Kidney capillary endothelial cell (primary cell): ENCODE measurements at places on chromosomes 7 and 10.
A peak's percentile ranks its signal among the peaks of the same experiment; 100 is the strongest.

- DNase-seq: no peak
Observed at GRCh38 chr10:11353006-11353896, 258.2 kb downstream of the USP6NL start.

DNA sequence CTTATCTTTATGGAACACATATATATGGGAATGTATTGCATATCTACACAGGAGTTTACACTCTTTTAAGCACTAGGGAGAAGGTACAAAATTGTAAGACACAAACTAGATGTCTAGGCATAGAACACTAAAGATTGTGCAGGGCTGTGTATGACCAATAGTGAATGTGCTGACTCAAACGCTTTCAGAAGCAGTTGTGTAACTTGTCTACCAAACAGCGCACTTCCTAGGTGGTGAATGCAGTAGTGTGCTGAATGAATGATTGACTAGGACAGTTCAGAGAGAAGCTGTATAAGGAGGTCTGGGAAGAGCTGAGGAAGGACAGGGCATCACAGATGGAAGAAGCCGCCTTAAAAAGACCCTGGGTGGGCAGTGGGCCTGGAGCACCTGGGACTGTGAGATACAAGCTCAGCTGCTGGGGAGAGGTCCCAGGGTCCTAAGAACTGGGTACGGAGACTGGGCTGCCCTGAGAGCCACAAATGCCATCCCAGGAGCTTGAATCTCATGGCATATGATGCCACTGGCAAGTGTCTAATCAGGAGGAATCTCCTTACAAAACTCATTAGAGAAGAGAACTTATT, 14.2 kb downstream of the CLRN3 start:
- DNase-seq: no peak

GRCh38 chr7:137992104-137992549, 9.8 kb downstream of the CREB3L2 start:
- DNase-seq: no peak

DNA sequence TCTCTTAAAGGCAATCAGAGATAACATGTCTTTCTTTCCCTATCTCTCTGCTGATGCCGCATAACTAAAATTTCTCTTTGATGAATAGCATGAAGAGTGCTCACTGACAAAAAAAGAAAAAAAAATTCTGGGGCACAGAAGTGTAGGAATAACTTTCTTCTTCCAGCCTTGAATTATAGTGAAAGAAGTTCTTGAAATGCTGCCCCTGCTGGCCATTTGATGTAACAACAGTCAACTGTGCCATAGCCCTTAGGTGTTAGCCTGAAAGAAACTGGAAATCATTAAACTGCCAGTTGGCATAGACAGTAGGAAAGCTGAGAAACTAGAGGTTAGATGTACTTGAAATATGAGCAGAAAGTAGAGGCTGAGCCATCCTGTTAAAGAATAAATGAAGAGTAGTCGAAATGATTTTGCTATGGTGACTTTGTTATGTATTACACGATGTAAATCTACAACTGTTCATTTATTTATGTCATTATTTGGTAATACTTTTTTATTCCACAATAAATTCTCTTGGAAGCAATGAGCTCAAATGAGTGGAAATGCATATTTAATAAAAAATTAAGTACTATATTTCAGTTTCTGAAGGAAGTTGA, 48.3 kb upstream of the FAM171A1 start:
- DNase-seq: peak; percentile 48

DNA sequence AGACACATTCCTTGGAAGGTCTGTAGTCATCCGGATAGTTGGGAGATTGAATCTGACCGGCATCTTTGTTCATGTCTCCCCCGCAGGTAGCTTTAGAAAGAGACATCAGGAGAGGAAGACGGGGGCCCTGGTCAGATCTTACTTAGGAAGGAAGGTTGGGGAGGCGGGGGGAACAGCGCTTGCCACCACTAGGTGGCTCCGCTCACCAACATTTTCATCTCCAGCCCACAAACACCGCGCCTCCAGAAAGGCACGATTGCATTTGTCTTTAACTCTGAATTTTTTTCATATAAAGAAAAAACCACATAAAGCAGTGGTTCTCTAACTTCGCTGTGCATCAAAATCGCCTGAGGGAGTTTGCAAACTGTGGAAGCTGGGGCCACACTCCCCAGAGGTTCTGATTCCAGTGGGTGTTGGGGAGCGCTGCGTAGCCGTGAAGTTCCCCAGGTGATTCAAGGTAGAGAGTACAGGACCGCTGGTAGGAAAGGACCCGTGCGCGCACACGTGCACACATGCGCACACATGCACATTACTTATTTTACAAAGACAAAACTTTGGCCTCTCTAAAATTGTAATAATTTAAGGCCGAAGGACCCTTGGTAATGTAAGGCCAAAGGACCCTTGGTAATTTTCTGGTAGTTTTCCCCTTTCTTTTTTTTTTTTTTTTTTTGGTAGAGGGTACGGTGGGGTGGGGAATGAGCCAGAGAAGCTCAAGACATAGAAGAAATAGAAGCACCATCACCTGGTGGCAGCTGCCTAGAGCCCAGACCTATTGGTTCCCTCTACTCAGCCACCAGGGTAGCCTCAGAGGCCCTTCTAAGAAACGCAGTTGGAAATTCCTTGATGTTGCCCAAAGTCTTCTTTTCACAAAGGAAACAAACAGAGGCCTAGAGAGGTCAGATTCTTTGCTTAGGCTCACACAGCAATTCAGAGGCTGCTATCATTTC, 37.4 kb upstream of the OPALIN start:
- DNase-seq: peak; percentile 68

GRCh38 chr7:156437021-156437614, 203.5 kb upstream of the RNF32 start:
- DNase-seq: no peak

GRCh38 chr7:49376817-49377375, 396.5 kb upstream of the VWC2 start:
- DNase-seq: no peak

- DNase-seq: no peak
Observed at GRCh38 chr10:132774181-132774901, 11.6 kb downstream of the NKX6-2 start.

DNA sequence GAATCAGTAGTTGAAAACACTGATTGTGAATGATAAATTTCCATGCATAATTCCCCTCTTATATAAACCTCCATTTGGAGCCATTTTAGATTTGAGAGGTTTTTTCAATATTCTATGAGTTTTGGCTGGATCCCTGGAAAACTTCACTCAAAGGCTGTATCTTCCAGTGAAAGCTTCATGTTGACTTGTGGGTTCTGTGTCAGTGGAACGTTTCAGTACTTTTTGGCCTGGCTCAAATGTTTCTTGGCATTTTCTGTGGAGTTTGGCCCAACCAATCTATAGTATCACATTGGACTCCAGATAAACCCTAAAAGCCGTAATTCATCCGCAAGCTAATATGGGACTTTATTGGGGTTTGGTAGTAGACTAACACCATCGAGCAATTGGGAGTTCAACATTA, 172.6 kb upstream of the PRPS1L1 start:
- no peak for DNase-seq

- peak; percentile 40 for DNase-seq
Observed at GRCh38 chr10:92914478-92915325, 66.4 kb downstream of the EXOC6 start.

DNA sequence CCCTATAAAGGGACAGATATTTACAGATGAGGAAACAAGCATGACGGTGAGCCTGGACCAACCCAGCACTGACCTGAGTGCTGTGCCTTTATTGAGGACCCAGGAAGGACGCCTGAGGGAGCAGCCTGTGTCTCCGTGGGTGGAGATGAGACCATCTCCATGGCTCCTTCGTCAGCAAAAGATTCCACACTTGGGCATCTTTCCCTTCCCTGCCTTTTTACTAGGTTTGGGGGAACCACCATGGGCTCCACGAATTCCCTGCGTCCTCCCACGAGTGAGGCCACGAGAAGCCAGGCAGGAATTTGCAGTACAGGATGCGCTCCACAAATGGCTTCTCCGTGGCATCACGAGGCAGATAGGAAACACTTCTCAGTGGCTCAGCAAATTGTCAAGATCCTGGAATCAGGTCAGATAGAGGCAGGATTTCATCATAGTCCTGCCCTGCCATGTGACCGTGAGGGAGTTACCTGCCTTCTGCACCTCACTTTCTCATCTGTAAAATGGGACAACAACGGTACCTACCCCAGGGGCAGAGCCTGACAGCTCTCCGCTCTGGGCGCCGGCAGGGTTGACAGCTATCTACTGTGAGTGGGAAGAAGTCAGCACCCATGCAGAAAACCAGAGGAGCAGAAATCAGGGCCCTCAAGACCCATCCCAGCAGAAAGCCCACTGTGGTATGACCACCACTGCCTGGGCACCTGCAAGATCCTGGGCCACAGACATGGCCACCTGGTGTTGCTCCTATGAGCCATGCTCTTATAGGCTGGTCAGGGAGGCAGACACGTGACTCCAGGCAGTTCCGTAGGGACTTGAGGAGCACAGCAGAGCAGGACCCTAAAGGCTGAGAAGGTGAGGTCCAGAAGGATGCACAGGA, 80.1 kb downstream of the GRID1 start:
- no peak for DNase-seq
